Activated T-helper 1 cell treated with Interleukin-2 at 50 U/mL for 16 hours (primary cell): ENCODE measurements at places on chromosomes 1 and 21.

DNA sequence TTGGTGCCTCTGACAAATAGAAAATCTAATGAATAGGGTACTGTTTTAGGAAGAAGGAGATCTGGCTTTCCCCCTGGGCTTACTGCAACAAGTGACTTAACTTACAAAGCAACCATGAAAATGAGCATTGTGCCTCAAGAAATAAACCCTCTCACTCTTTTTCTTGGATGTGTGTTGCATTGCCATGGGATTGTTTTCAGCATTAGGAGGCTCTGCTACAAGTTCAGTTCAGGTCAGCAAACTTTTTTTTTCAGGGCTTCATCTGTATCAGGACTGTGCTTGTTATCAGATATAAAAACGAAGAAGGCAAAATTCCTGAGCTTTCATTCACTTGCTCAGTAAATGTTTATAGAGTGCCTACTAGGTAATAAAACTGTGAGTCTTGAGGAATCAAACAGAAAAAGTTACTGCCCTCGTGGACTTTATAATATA lies 37.8 kb upstream of the DOCK7 start:
- DNase-seq, result no peak

- DNase-seq, result no peak
Measured at GRCh38 chr1:27615346-27616192, 11.6 kb upstream of the AHDC1 start.

DNA sequence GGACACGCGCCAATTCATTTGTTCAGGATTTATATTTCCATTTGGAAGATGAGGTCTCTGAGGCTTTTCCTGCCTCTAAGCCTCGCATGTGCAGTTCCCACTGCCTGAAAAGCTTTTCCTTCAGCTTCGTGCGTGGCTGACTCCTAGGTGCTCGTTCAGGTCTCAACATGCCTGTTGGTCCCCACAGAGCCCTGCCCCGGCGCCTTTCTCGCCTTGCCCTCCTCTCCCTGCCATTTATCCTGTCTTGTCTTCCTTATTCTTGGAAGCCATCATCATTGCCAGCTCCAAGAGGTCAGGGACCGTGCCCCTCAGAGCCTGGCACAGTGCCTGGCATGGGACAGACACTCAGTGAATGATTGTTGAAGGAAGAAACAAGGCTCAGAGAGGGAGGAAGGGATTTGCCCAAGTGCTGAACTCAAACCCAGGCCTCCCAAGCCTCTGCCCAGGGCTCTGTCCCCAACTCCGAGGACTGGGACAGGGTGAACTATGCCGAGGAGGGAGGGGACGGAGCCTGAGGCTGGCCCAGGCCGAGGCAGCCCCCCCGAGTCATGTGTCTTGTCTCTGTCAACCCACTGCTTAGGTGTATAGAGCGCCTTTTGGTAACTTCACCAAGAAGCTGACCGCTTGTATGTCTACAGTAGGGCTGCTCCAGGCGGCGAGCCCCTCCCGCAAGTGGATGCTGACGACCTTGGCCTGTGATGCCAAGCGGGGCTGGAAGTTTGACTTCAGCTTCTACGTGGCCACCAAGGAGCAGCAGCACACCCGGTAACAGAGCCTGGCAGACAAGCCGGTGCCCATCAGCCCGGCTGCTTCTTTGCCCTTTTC lies 47.3 kb downstream of the DISP3 start:
- DNase-seq, result no peak

- no peak for DNase-seq
Measured at GRCh38 chr1:158952416-158952815, 21.1 kb downstream of the PYHIN1 start.

- DNase-seq, result no peak
Measured at GRCh38 chr1:169707912-169708604, 3.4 kb downstream of the SELL start.

GRCh38 chr1:16960560-16961296 lies 19.7 kb downstream of the MFAP2 start:
- peak; percentile 70 for DNase-seq

- DNase-seq, result no peak
Measured at GRCh38 chr1:208643005-208643597, 398.9 kb upstream of the PLXNA2 start.

- DNase-seq, result peak; percentile 3
Measured at GRCh38 chr1:53681977-53682685, 56.8 kb downstream of the GLIS1 start.

DNA sequence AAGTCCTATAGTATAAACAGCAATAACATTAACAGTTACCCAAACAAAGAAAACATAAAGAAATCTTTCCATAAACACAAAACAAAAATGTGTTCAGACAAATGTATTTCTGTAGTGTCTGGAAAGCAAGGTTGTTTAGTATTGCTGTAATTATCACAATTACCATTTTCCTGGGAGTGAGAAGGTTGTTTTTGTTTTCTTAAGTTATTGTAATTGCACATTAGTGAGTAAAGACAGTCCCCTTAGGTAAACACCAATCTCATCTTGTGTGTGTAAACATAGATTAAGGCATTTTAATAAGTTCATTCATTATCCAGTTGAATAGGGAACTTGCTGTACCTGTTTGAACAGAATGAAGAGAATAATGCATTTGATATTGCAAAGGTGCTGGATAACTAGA lies 356.9 kb upstream of the ADGRL4 start:
- no peak for DNase-seq

DNA sequence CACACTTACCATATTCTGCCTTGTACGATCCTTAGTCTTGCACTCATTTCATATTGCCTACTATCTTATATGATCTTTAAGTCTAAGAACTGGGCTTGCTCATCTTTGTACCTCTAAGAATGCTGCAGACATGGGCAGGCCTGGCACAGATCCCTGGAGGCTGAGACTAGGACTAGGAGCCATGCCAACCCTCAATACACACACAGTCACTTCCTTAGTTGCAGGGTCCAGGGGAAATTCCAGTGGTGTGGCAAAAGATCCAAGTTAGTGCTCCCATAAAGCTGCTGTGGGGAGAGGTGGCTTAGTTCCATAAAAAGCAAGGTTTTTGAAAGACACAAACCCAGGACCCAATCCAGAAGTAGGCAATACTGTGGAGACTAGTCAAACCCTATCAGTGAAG lies 59.9 kb downstream of the CYYR1 start:
- no peak for DNase-seq

DNA sequence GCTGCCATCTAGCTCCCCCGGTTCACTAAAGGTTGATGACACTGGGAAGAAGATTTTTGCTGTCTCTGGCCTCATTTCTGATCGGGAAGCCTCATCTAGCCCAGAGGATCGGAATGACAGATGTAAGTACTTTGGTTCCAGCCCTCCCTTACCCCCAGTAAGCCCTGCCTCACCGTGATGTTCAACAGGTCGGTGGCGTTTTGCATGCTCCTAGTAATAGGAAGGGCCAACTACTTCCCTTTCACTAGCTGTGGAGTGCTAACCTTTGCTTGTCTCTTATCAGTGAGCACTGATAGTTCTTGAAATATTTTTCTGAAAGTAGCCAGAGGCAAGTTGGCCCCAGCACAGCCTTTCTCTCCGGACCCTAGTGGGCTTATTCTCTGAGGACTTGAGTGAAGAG lies 7.5 kb downstream of the RNF220 start:
- no peak for DNase-seq

GRCh38 chr21:46482225-46482845 lies 23.6 kb downstream of the DIP2A start:
- no peak for DNase-seq

DNA sequence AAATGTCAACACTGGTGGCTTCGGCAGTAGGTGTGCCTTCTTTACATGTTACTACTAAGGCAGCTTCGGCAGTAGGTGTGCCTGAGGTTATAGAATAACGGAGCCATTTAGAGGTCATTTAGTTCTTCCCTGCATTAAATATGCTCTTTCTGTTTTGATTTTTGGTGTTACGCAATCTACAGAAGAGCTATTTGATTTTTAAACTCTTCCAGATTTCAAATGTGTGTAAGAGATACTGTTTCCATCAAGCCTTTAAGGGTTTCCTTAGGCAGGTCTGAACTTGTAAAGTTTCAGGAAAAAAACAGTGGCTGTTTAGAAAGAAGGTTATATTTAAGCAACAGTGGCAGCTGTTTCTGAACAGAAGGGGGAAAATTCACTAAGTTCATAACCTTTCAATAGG lies 54.8 kb downstream of the PIK3R3 start:
- DNase-seq, result no peak

DNA sequence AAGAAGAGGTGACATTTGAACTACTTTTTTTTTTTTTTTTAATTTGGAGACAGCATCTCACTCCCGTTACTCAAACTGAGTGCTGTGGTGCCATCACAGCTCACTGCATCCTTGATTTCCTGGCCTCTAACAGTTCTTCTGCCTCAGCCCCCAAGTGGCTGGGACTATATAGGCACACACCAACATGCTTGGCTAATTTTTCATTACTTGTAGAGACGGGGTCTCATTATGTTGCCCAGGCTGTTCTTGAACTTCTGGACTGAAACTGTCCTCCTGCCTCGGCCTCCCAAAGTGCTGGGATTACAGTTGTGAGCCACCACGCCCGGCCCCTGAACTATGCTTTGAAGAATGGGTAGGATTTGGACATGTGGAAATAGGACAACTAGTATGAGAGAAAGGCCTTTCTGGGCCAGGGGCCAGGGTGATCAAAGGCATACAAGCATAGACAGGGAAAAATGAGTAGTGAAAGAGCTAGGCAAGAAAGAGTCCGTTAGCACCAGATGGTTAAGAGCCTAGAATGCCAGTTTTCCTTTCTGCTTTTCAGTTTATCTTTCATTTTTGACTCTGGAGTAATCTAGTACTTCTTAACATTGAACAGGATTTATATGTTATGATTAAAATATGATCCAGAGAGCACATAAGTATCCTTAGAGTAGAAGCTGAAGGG lies 6.3 kb downstream of the RABGAP1L start:
- no peak for DNase-seq

- DNase-seq, result no peak
Measured at GRCh38 chr21:36613554-36613953, 85.4 kb upstream of the SIM2 start.

DNA sequence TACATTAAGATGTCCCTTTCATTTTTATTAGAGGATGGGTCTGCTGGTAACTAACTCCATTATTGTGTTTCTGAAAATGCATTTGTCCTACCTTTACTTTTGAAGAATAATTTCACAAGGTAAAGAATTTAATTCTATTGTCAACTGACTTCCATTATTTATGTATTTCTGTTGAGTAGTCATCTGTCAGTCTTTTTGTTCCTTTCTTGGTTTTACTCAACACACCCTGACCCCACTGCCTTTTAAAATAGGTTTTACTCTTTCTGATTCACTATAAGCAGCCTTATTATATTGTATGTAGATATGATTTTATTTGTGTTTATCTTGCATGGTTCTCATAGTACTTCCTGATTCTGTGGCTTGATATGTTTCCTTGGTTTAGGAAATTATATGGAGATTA lies 237.5 kb downstream of the TGFB2 start:
- no peak for DNase-seq

DNA sequence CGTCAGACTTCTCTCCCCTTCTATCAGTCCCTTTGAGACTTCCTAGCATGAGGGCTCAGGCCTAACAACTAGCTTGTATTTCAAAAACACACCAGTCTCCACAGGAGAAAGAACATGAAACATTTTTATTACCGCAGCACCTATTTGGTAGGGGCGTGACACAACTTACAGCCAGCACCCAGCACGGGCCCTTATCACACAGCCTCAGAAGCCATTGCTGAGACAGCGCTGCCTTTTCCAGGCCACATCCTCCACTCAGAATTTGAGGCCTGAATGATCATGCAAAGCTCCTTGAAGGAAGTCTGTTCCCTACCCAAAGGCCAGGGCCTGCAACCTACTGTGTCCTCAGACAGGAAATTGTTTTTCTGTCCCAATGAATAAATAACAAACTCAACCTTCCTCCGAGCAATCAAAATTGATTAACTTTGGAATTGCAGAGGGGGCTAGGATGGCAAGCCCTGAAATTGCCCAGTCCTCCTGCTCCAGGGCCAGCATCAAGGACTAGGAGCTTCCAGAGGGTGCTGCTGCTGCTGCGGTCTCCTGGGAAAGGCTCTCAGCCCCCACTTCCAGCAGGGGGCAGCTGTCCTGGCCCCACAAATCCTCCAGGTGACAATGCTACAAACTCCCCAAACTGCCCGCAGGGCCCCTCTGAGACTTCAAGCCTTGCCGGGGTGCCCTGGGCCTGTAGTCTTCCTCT lies 94.3 kb upstream of the GALNT2 start:
- no peak for DNase-seq

- DNase-seq, result no peak
Measured at GRCh38 chr1:24096009-24096738, 15.8 kb downstream of the MYOM3 start.

GRCh38 chr21:45544449-45545235 lies 2.4 kb upstream of the SLC19A1 start:
- DNase-seq, result no peak

GRCh38 chr1:62269851-62270495 lies 49.3 kb downstream of the KANK4 start:
- DNase-seq, result no peak

GRCh38 chr21:45074048-45074817 lies at the start of gene ADARB1:
Gene ADARB1, plus strand, starts transcription at chr21:45074580. Its CDS starts 97,077 bp downstream, at chr21:45171657.
- DNase-seq, result peak; percentile 60

- DNase-seq, result no peak
Measured at GRCh38 chr1:184296466-184297243, 90.2 kb upstream of the C1orf21 start.

GRCh38 chr1:203057911-203058675 lies 27.7 kb downstream of the MYOG start:
- DNase-seq, result no peak

DNA sequence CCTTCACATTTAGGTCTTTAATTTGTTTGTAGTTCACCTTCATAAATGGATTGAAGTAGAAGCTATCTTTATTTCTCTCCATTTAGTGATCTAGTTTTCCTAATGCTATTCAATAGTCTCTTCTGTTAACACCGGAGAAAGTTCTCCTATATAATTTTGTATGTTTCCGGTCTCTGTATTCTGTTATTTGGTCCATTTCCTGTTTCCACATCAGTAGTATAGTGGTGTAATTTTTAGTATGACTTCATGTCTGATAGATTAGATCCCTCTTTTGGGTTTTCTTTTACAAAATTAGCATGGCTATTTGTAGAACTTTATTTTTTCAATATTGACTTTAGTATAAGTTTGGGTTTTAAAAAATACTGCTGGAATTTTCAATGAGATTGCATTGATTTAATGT lies 41.6 kb upstream of the PKP1 start:
- DNase-seq, result no peak

GRCh38 chr1:184208622-184209021 lies 157.1 kb downstream of the TSEN15 start:
- no peak for DNase-seq

DNA sequence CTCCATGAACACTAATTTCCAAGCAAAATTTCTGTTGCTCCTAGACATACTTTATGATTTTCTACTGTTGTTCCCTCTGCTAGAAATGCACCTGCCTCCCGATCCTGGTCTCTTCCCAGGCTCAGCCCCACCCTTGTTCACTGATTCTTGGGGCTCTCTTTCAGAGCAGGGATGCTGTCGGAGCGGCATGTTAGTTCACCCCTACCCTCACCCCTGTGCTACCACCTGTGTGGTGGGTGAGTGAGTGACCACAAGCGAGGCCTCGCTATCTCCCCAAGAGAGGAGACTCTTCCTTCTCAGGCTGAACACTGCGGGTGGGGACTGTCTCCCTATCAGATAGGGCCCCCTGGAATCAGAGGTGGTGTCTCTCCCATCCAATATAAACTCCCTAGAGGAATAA lies 4.9 kb upstream of the S100A8 start:
- DNase-seq, result no peak

- DNase-seq, result no peak
Measured at GRCh38 chr1:99441299-99442095, 177.2 kb downstream of the PLPPR4 start.
